ENCODE measurements at places on chromosomes 3 and 15.

- DNase-seq, result no peak
These were observed 25.5 kb downstream of the TM6SF1 start for GRCh38 chr15:83132861-83133523.

GRCh38 chr15:69159805-69160140, 662 bp upstream of the GLCE start:
- DNase-seq, result no peak

DNA sequence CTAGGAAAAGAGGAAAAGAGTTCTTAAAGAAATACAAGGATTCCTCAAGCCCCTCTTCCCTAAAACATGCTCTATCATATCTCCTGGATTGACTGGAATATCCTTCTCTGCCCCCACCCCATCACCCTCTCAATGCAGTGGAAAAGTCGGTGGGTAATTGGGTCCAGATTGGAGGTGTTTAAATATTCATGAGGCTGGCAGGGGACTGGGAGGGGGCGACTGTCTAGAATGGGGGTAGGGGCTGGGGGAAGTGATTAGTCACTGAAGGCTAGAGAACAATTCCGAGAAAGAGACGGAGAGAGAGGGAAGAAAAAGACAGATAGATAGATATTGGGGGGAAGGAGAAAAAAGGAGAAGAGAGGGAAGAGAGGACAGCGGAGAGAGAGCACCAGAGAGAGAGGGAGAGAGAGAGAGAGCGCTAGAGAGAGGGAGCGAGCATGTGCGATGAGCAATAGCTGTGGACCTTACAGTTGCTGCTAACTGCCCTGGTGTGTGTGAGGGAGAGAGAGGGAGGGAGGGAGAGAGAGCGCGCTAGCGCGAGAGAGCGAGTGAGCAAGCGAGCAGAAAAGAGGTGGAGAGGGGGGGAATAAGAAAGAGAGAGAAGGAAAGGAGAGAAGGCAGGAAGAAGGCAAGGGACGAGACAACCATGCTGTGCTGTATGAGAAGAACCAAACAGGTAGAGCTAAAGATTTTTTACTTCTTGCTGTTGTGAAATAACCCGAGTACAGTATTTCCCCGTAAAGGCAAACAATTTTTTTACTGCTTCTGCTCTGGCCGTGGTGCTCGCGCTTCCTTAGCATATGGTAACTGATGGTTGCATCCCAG, at the start of gene GAP43:
Gene GAP43 (plus strand): TSS at position 467 of the 825 bp plus-strand sequence. CDS start 180 bp downstream, at position 647.
- DNase-seq, result peak; percentile 34

DNA sequence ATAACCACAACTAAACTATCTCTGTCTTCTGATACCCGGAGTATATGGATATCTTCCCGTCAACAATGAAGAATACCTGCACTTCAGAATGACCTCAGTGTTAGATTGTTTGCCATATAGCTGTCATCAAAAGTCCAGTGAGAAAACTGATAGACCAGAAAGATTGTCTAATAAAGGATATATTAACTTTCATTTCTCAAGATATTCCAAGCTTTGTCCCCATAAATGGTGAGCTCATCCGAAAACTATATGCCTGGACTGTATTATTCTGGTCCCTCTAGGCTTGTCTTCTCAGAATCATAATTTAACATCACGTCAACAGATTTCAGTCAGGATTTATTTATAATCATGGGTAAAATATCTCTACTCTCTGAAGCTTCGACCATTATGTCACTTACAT, 100.5 kb downstream of the ATP8B4 start:
- DNase-seq, result no peak

GRCh38 chr15:69762373-69763148, 309.9 kb downstream of the RPLP1 start:
- no peak for DNase-seq

- DNase-seq, result peak; percentile 47
These were observed 23.2 kb downstream of the DCP1A start for GRCh38 chr3:53324105-53324504.

DNA sequence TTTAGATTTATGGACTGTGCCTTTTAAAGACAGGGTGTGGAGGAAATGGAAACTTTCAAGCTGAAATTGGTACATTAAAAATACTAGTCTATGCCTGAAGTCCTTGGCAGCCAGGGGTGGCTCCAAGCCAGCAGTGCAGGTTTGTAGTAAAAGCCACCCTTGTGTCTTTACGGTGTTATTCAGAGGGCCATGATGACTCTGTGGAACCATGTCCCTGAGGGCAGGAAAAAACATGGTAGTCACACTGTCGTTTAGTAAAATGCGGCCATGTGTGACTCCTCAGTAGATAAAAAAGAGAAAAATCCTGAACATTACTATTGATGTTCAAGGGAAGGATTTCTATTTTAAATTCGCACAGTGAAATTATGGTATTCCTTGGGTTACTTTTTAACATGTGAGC, 2.7 kb downstream of the FAN1 start:
- no peak for DNase-seq

GRCh38 chr3:49460188-49460890, 9.7 kb upstream of the DAG1 start:
- no peak for DNase-seq

DNA sequence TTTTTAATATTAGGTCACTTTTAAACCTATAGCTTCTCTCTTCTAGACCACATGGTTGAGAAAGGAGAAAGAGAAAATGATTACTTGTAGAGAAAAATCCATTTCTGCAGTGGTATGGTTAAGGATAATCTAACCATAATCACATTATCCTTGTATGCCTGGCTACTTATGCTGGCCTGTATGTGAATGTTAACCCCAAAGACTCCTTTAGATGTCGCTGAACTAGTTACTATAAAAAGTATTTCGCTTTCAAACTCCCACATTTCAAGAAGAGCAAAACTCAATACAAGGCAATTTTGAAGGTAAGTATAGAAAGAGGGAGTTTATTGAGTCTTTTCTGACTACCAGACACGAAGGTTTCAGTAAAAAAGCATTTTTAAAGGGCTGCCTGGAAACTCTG, 2.2 kb downstream of the KCTD6 start:
- DNase-seq, result no peak

- no peak for DNase-seq
These were observed 2.3 kb upstream of the DNAH1 start for GRCh38 chr3:52313774-52314188.

- no peak for DNase-seq
These were observed 19.9 kb upstream of the TATDN2 start for GRCh38 chr3:10228248-10228950.

GRCh38 chr3:9061634-9062033, 98.4 kb upstream of the RAD18 start:
- no peak for DNase-seq

DNA sequence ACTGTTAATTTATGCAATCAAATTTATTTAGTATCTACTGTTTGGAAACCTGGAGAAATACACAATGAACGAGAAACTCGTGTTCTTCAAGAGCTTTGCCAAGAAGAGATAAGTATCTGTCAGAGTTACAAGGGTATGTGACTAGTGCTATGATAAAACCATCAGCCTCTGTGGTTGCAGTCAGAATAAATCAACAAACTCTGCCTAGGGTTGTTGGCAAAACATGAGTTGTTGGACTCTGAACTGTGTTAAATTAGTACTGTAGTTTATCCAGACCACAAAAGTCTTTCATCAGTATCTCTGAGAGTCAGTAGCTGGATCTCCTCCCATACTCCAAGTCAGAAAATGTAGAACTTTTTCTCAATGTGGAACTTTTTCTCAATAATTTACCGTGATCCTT, 918.4 kb downstream of the NAALADL2 start:
- DNase-seq, result no peak

DNA sequence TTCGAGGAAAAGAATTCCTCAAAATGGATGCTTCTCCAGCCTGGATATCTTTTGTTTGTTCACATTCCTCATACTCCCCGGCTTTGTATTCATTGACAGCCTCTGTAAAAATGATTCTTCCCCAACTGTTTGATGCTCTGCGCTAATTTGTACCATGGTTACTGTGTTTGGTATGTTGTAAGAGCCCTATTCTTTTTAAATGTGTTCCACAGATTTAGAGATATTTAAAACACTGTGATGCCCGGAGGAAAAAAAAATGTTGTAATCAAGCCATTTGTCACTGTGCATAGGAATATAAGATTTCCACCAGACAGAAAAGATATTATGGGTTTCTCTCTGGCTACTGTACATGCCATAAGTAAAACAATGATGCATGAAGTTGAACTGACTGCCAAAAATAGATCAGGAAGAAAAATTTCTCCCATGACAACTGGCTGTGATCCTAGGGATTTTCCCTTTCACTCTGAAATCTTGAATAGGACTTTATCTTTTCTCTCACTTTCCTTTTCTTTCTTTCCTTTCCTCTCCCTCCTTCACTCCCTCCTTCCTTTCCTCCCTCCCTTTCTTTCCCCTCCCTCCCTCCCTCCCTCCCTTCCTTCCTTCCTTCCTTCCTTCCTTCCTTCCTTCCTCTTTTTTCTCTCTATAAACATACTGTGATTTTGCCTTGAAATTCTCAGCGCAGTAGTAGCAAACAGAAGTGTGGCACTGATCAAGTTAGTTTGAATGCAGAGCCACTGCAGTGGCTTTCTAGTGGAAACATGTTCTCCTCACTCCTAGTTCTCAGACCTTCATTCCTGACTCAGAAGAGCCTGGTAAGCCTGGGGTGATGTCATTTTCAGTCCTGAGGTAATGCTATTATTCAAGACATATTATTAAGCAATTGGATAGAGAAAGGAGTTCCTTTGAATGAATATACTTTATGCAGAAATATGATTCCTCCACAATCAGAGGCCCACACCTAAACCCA, 254.9 kb upstream of the TBL1XR1 start:
- DNase-seq, result no peak

DNA sequence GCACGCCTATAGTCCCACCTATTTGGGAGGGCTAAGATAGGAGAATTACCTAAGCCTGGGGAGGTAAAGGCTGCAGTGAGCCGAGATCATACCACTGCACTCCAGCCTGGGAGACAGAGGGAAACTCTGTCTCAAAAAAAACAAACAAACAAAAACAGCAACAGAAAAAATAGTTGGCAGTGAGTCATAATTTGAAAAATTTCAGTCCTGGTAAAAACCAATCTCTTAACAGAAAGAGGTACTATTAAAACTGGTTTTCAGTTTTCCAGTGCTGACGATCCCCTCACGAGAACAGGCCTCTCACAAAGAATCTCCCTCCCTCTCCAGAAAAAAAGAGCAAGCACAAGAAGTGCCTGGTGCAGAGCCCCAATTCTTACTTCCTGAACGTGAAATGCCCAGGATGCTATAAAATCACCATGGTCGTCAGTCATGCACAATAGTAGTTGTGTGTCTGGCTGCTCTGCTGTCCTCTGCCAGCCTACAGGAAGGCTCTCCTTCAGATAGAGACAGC, 22.8 kb upstream of the MAP4 start:
- no peak for DNase-seq

- DNase-seq, result no peak
These were observed 139.9 kb downstream of the SEMA6D start for GRCh38 chr15:47857014-47857775.

GRCh38 chr15:70328679-70329115, 231.0 kb upstream of the TLE3 start:
- no peak for DNase-seq

GRCh38 chr3:69494185-69494584, 108.3 kb upstream of the FRMD4B start:
- DNase-seq, result no peak

DNA sequence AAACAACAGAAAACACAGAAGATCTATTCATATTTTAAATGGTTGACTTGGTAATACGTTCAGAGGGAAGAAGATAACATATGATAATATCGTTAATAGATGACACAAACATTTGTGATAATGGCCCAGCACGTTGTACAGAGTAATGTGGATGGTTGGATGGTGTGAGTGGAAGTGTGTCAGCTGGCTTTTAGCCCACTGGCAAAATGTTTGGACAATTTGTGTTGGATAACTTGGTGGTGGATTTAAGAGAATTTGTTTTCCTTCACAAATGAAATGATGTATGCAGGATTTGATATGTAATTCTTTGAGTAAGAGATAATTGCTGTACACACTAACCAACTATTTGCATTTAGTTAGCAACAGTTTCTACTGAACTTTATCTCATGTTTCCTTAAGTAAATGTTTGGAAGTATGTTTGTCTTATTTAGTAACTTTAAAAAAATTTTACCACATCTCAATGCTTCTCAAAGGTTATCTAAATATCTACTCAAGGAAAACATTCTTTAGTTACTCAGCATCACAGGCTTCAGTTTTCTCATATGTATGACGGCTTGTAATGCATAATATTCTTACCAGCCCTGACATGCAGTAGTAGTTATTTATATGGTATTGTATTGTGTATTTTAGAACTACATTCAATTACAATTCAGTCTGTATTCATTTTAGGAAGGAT, 328.5 kb upstream of the GOLIM4 start:
- no peak for DNase-seq

DNA sequence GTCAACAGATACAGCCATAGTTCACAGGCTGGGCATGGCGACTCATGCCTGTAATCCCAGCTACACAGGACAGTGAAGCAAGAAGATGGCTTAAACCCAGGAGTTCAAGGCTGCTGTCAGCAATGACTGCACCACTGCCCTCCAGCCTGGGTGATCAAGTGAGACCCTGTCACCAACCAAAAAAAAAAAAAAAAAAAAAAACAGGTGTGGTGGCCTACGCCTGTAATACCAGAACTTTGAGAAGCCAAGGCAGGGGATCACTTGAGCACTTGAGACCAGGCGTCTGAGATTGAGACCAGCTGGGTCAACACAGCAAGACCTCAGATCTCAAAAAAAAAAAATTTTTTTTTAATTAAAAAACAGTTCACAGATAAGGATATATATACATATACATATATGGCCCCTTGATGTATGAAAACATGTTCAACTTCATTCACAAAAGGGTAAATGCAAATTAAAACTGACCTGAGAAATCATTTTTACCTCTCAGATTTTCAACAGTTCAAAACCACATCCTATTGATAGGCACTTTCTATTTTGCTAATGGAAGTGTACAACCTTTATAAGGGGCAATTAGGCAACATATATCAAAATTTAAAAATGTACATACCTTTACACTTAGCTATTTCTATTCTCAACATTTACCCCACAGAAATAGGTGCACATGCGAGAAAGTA, 51.1 kb downstream of the OSBPL10 start:
- no peak for DNase-seq

GRCh38 chr3:48784426-48785120, 63.1 kb downstream of the PRKAR2A start:
- DNase-seq, result no peak

DNA sequence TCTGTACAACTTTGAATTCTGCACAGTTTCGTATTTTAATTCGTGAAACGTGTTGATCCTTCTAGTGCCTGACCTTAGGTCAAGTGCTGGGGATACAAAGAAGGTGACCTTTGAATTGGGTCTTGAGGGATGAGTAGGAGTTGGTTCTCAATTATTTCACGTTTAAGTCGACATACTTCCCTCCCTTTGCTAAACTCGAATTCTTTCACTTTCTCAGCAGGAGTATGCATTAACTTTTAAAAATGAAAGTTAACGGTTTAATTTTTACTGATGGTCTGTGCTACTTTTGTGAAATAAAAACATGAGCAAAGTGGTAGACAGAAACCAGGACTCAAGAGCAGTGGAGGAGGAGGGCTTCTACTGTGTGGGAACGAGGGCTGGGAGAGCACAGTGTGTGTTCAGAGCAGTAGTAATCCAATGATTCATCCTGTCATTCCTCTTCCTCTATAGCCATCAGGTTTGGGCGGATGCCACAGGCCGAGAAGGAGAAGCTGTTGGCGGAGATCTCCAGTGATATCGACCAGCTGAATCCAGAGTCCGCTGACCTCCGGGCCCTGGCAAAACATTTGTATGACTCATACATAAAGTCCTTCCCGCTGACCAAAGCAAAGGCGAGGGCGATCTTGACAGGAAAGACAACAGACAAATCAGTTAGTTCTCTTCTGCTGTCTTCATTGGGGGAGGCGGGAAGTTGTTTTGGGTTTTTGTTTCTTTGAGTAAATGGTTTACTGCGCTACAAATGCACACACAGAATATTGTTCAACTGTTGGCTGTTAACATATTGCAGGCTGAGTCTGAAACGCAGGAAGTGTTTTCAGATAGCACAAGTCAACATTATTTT, 78.6 kb upstream of the TSEN2 start:
- peak; percentile 83 for DNase-seq
